ENCODE measurements at places on chromosomes 6 and 20.

DNA sequence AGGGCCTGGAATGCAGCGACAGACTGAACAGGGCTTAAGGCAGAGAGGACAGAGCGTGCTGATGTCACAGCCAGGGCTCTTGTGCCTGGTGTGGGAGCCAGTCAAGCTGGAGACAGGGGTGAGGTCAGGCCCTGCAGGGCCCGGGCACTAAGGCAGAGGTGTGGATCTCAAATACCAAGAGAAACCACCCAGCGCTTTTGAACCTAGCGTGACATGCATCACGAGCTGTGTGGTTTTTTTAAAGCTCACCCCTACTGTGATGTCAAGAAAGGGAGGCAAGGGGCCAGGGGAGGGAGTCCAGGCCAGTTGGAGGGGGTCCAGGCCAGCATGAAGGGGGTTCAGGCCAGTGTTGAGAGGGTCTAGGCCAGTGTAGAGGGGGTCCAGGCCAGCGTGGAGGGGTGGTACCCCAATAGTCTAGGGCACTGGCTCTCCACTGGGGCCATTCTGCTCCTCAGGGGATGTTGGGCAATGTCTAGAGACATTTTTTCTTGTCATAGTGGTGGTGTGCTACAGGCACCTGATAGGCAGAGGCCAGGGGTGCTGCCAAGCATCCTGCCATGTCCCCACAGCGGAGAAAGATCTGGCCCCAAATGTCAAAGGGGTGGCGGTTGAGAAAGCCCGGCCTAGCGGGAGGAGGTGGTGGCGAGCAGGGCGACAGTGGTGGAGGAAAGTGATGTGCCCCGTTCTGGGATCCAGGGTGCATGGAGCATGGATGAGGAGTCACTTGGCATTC is 42.6 kb downstream of the RBM38 start:
- no peak for DNase-seq

DNA sequence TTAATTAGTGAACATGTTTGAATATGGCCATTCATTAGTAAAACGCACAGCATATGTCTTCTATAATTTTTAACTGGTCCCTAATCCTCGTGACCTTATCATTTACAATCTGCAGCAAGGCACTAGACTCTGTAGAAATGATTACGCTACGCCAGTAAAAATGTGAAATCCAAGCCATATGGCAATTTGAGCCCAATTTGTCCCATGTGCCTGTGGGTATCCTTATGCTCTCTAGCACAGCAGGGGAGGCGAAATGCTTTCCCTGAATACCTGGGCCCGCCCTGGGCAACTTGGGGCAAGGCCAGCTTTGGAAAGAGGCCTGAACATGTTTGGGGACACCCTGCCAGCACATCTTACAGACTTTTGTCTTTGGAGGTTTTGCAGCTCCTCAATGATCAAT is 122.7 kb upstream of the AGPAT4 start:
- no peak for DNase-seq

DNA sequence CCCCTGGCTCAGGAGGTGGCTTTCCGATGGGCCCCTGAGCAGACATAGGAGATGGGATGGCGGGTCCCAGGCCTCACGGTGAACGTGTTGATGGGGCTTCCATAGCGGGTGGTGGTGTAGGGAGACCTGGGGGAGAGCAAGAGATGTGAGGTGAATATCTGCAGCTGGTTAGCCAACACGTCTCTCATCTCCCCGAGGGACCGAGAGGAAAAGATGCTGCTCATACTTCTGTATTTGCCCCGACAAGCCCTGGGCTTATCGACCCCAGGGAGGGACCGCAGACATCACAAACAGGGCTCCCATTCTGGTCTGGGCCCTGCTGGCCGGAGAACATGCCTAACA is 38.7 kb downstream of the C6orf132 start:
- DNase-seq = no peak

DNA sequence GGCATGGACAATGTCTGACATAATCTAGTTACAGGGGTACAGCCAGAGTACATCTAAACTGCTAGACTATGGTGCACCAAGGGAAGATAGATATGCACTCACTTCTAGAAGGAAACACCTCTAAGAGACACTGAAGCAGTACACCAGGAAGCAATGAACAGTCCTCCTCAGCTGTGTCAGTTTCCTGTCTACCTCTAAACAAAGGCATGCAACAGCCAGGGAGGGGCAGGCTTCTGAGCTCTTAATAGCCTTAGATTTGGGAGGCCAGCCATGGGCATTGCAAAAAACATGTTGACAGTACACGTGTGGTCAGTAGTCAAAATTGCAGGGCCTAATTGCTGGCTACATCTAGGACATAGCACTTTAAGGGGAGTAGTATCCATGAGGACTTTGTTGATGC is 21.4 kb downstream of the CRYBG1 start:
- no peak for DNase-seq

DNA sequence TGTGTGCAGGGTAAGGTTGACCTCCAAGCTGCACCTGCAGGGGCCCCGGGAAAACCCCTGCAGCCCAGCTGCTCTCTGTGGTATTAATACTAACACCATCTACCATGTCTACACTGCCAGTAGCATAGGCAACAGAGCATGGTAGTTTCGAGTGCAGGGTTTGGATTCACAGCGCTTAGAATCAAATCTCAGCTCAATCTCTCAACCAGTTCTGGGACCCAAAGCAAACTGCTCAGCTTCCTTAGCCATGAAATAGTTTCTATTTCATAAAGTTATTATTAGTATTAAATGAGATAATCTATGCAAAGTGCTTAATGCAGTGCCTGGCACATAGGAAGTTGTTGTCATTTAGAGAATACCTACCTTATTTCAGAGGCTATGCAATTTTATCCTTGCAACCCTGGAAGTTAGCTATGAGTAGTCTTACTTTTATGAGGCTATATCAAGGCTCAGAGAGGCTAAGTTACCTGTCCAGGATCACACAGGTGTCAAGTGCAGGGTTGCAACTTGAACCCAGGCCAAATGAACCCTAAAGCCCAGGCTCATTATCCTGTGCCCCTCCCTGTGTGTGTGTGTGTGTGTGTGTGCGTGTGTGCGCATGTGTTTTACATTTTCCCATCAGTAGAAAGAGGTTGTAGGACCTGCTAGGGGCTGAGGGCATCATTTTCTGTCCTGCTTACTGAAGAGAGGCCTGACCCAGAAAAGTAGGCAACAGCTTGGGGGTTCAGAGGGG is 27.6 kb upstream of the MRPS18A start:
- DNase-seq = no peak

DNA sequence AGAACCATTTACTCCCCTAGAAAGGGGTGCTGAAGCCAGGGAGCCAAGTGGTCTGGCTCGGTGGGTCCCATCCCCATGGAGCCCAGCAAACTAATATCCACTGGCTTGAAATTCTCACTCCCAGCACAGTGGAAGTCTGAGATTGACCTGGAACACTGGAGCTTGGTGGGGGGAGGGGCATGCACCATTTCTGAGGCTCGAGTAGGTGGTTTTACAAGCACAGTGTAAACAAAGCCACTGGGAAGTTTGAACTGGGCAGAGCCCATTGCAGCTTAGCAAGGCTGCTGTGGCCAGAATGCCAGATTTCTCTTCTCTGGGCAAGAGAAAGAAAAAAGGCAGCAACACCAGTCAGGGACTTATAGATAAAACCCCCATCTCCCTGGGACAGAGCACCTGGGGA is 855.8 kb upstream of the CITED2 start:
- DNase-seq = no peak

GRCh38 chr6:121823437-121823851 is 388.0 kb downstream of the GJA1 start:
- DNase-seq = no peak

- no peak for DNase-seq
Observed at GRCh38 chr6:113246186-113246585, 611.0 kb upstream of the MARCKS start.

- no peak for DNase-seq
Observed at GRCh38 chr20:31549513-31549880, 35.3 kb downstream of the HM13 start.

DNA sequence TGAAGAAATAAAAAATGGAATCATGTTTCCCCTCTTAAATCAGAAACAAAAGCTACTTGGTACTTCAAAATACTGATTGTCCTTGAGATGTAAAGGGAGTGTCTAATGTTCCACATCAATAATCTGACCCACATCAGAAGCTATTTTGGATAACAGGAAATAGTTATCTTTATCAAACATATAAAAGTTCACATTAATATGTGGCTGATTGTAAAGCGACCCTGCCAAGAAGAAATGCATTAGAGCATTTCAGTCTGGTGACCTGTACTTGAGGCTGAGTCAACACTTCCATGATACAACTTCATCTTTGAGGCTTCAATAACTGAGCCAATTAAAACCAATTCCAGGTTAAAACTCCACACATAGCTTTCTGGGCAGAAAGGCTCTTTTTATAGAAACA is 31.8 kb downstream of the SYNE1 start:
- no peak for DNase-seq

GRCh38 chr6:167501831-167502385 is 177.0 kb downstream of the TTLL2 start:
- peak; percentile 70 for DNase-seq

DNA sequence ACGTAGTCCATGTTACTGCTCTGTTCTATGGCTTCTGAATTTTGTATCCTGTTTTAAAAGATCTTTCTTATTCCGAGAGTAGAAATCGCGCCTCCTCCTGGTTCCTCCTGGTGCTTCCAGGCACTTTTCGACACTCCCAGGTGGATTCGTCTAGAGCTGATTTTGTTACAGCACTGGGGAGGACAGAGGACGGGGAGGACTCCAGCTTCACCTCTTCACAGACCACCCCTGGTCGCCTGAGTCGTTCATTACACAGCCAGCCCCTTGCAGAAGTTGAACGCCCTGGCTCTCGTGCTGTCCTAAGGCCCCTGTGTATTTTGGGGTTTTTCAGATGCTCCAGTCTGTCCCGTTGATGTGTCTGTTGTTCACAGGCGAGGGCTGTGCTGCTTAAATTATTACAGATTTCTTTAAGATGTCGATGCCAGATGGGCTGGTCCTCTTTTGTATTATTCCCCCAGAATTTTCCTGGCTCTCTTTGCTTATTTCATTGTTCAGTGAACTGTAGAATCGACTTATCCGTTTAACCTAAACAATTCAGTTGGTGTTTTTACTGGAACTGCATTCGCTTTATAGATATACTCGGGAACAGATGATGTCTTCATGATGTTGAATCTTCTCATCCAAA is 30.5 kb downstream of the COL20A1 start:
- DNase-seq = no peak

DNA sequence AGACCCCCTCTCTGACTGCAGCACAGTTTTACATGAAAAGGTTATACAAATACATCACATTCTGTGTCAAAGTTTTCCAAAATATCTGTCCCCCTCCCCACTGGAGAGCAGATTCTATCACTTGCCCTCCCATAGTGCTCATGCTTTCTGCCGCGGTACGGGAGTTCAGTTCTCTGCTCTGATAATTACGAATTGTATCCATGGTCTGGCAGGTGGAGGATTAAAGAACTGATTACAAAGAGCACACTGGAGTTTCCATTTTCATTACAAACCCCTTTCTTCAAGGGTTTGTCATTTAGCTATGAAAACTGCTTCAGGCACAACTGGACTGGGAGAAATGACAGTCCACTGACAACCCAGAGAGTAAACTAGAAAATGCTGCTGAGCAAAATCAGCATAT is 166.0 kb downstream of the PDSS2 start:
- DNase-seq = no peak

GRCh38 chr6:101114703-101115102 is 233.6 kb upstream of the ASCC3 start:
- peak; percentile 70 for DNase-seq

DNA sequence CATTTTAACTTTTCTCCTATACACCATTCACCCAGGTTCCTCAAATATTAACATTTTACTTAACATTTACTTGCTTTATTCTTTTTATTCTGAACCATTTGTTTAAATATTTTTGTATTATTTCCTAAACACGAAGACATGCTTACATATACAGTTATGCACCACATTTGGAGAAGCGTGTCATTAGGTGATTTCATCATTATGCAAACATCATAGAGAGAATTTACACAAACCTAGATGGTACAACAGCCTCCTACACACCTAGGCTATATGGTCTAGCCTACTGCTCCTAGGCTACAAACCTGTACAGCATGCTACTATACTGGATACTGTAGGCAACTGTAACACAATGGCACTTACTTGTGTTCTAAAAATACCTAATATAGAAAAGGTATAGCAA is 6.6 kb downstream of the TDP2 start:
- no peak for DNase-seq

GRCh38 chr6:112640891-112641290 is 293.8 kb downstream of the RFPL4B start:
- DNase-seq = no peak

DNA sequence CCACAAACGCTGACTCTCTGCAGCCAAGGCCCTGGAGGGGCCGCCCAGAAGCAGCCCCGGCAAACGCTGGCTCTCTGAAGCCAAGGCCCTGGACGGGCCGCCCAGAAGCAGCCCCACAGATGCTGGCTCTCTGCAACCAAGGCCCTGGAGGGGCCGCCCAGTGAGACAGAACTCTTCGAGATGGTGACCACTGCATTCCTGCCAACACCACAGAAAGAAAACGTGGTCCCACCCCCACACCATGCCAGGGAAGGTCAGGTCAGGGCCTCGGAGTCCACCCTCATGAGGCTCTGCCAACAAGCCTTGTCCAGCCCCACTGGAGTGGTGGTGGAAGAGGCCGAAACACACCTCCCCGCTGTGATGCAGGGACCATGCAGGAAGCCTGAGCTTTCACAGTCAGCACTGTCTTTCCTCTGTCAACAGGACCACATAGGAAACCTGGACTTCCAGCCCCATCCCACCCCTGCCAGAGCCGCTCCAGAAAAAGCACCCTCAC is 97.5 kb downstream of the DLL1 start:
- no peak for DNase-seq

Data from stomach (tissue), 19 donors.